ENCODE measurements at places on chromosomes 5 and 9. TPM values are rescaled to one million over a fixed set of nuclear protein-coding genes. Genes with fewer than 3 reads are reported as not detected.

DNA sequence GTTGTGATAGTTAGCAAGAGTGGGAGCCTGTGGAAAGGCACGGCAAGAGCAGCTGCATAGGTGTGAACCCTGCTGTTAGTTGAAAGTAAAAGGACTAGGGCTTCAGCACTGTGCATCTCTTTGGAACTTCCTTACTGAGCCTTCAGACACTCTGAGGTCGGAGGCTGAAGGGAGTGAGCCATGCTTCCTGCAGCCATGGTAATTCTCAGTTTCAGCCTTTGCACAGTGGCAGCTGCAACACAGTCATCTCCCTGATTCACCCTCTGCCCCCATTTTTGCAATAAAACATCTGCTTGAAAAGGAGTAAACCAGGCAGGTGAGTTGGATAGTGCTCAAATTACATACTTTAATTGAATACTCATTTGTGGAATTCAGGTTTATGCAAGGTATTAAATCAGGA, 6.5 kb upstream of the TLE4 start:
- DNase-seq: peak; percentile 65
- no peak overlapping the region for H3K27ac ChIP-seq
- no peaks in the 10 kb centered on the region for H3K27me3 ChIP-seq
- H3K36me3 ChIP-seq: no peaks in the 10 kb centered on the region

DNA sequence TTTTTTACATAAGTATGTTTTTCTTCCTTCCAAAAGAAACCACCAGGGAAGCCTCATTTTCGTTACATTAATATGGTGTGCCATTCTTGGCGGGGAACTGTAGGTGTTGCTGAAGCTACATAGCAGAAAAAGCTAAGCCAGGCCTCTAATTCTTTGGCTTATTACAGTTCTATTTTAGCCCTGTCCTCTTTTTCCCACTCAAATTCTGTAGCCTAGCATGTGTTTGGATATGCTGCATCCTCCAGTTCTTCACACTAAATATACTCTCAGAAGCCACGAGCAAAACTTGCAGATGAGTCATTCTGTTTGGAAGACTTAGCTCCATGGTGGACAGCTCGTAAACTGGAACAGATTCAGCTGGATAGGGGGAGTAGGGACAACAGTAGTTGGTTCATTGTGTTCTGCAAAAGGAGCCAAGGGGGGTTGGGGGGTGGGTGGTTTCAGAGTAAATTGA, 369.4 kb downstream of the TMEM161B start:
- no peaks in the 10 kb centered on the region for H3K36me3 ChIP-seq
- H3K4me1 ChIP-seq: peaks cover 7% of the 10 kb centered on the region
- no peaks in the 10 kb centered on the region for H3K27me3 ChIP-seq
- H3K27ac ChIP-seq: no peak overlapping the region
- DNase-seq: peak; percentile 70
- H3K4me3 ChIP-seq: no peak overlapping the region

DNA sequence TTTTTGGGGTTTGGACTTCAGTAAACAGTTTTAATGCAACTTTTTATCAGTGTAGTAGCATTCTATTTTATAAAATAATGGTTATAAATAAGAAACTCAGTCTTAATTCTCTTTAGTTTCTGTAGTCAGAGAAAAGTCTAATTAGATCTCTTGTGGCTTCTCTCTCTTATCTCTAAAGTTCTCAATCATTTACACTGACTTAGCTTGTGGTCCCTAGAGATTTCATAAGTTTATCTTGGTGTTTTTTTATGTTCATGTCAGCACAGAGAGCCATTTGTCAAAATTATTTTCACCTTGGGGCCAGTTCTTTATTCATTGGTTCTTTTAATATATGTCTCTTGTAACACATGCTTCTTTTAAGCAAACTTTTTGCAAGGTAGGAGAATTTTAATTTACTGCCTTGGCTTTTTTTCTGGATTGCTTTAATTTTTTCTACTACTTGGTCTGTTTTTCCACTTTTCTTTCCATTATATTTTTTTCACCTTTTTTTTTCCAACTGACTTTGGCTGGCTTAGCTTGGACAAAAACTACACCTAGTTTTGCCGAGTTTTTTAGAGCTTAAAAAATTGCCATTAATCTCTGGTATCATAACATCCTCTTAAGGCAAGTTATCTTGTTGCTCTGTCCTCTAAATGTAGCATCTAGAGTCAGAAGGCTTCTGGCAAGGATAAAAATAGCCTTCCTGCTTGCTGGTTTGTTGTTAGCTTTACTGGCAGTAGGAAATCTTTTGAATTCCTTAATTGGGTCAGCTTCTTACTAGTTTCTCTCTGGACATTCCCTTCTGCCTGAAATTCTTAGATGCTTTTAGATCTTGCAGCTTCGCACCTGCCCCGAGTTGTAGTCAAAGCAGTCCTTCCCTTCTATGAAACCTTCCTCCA, 35.3 kb downstream of the CPEB4 start:
- peaks cover 47% of the 10 kb centered on the region for H3K4me1 ChIP-seq
- peaks cover 3% of the 10 kb centered on the region for H3K36me3 ChIP-seq
- no peak for DNase-seq

Gene CNTLN
- 12.1 TPM for total RNA-seq

Gene CYFIP2
- 30.4 TPM for total RNA-seq

DNA sequence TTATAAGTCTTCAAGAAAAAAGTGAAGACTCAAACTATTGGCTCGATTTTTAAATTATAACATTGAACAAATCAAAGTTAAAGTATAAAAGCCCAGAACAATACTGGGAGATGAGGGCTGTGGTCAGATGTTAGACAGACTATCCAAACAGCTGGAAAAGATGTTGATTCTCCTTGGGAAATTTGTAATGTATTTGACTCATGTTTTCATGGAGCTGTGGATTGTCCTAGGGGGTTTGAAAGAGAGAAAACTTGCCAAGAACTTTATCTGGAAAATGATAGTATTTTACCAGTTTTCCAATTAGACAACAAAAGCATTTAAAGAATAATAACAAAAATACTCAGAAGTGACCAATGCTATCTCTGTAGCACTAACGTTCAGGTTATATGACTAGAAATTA, 339.2 kb downstream of the ARL15 start:
- no peak overlapping the region for H3K4me3 ChIP-seq
- H3K27me3 ChIP-seq: no peaks in the 10 kb centered on the region
- H3K36me3 ChIP-seq: no peaks in the 10 kb centered on the region

DNA sequence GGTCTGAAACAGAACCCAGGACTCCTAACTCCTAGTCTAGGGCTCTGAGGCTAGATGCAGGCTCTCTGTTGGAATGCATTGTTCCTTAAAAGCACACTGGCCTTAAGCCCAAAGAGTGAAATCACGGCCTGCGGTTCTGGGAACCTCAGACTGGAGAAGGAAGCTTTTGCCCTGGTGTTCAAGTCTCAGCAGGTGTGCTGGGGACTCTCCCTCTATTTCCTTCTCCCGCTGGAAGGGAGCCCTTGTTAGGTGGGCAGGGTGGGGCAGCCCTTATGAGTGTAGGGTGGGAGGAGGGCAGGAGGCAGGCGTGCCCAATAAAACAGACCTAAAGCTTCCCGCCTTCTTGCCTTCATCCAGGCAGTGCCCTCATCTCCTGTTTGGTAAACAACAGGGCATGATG, 1.8 kb upstream of the PPARGC1B start:
- no peak for DNase-seq
- H3K4me1 ChIP-seq: peaks cover 10% of the 10 kb centered on the region
- peaks cover 2% of the 10 kb centered on the region for H3K27me3 ChIP-seq
- no peak overlapping the region for H3K4me3 ChIP-seq
- H3K36me3 ChIP-seq: no peaks in the 10 kb centered on the region

Gene ZNF300
- 0.18 TPM for total RNA-seq

GRCh38 chr5:446066-446882, 3.3 kb downstream of the EXOC3 start:
- peaks cover 48% of the 10 kb centered on the region for H3K36me3 ChIP-seq
- no peak for DNase-seq
- peaks cover 18% of the 10 kb centered on the region for H3K4me1 ChIP-seq
- H3K27ac ChIP-seq: no peak overlapping the region
- no peak overlapping the region for H3K4me3 ChIP-seq
- no peaks in the 10 kb centered on the region for H3K27me3 ChIP-seq

DNA sequence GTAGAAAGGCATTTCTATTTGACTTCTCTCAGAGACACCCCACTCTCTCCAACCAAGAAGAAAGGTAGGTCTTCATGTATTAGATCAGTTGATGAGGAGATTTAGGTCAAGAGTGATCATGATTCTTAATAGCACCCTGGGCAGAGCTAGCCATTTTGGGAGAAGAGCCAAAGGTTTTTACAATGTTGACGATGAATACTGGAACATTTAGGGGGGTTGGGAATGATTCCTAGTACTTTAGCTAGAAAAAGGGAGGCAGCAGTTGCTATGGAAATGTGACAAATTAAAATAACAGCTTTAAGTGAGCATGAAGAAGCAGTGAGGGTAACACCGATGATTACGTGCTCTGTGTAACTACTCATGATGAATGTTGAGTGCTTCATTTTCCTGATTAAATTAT, 9.5 kb upstream of the RPS23 start:
- no peaks in the 10 kb centered on the region for H3K36me3 ChIP-seq
- H3K4me3 ChIP-seq: no peak overlapping the region
- H3K4me1 ChIP-seq: no peaks in the 10 kb centered on the region

DNA sequence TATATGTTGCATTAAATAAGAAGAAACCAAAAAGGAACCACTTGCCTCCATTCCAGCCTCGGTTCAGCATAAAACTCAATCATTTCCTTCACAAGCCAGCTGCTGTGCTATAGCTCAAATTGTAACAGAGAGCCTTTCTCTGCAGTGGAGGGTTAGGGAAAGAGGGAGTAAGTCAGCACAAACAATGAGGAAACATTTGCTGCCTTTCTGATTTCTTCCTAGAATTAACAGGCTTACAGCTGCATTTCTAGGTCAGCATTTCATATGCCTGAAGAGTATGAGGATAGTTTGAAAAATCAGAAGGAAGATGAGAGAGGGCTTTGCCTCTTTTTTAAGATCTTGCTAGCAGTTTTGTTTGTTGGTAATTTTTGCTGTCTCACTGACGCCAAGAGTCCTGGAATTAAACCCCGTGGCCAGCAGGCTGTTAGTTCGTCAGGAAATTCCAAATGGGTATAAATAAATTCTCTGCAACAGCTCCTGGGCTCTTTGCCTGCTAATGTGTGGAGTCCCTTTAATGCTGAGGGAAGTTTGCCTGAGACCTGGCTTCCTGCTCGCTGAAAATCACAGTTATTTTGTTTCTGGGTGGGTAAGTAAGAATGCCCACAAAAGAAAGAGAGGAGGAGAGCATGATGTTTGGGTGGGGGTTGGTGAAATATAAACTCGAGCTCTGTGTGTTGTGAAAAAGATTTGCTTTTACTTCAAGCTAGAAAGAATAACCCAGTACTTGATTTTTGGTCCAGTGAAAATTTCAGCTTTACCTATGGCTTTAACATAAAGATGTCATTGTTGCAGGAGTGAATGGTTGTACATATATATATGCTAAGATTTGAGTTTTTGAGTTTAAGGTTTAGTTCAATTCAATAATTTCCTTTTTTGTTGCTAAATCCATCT, 148.1 kb upstream of the DMRT1 start:
- H3K36me3 ChIP-seq: no peaks in the 10 kb centered on the region
- peaks cover 54% of the 10 kb centered on the region for H3K4me1 ChIP-seq
- DNase-seq: no peak
- H3K27me3 ChIP-seq: no peaks in the 10 kb centered on the region

Gene DIPK1B
- total RNA-seq: 26.3 TPM

DNA sequence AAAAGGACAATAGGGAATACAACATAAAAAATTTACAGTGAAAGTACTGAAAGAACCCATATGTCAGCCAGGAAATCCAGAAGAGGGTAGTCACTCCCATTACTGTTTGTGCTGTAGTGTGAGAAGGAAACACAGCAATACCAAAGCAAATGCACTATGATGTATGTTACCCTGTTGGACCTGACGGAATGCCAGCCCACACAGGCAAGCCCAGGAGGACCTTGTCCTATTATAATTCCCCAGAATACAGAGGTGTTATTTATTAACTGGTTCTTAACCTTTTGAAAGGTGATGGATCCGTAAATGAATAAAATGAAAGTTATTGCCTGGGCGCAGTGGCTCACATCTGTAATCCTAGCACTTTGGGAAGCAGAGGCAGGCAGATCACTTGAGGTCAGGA, 79.0 kb downstream of the GDA start:
- no peak overlapping the region for H3K27ac ChIP-seq
- DNase-seq: no peak
- H3K4me3 ChIP-seq: no peak overlapping the region
- H3K4me1 ChIP-seq: no peaks in the 10 kb centered on the region

GRCh38 chr9:112640311-112640710, 77.6 kb downstream of the INIP start:
- DNase-seq: no peak
- H3K4me3 ChIP-seq: no peak overlapping the region
- no peaks in the 10 kb centered on the region for H3K27me3 ChIP-seq
- H3K27ac ChIP-seq: no peak overlapping the region

Gene STPG3
- total RNA-seq: not detected

GRCh38 chr9:20863945-20864344, 167.5 kb downstream of the HACD4 start:
- no peak overlapping the region for H3K4me3 ChIP-seq
- no peak overlapping the region for H3K27ac ChIP-seq
- no peaks in the 10 kb centered on the region for H3K36me3 ChIP-seq

Gene DIRAS2
- not detected for total RNA-seq

GRCh38 chr5:125327676-125328075, 581.2 kb upstream of the ZNF608 start:
- H3K4me3 ChIP-seq: no peak overlapping the region
- H3K27me3 ChIP-seq: no peaks in the 10 kb centered on the region
- H3K27ac ChIP-seq: no peak overlapping the region
- H3K36me3 ChIP-seq: no peaks in the 10 kb centered on the region
- no peak for DNase-seq

DNA sequence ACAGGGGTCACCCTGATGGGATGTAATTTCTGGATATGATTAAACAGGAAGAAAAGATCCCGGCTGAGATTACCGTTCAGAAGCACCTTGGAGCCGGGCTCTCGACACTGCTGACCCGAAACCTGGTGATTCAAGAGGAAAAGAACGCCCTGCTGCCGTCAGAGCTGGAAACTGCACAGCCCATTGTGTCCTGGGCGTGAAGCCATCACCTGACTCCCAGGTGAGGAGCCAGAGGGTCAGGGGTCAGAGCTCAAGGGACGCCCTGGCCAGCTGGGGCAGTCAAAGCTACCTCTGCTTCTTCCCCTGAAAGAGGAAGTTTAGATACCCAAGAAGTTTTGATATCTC, 17.8 kb upstream of the SLC12A7 start:
- no peaks in the 10 kb centered on the region for H3K36me3 ChIP-seq
- H3K27me3 ChIP-seq: no peaks in the 10 kb centered on the region
- peak overlapping the region; percentile 45 for H3K4me3 ChIP-seq
- H3K4me1 ChIP-seq: peaks cover 48% of the 10 kb centered on the region
- DNase-seq: peak; percentile 65

GRCh38 chr5:123806644-123807043, 294.7 kb downstream of the CSNK1G3 start:
- no peaks in the 10 kb centered on the region for H3K36me3 ChIP-seq
- H3K27ac ChIP-seq: no peak overlapping the region
- no peak overlapping the region for H3K4me3 ChIP-seq
- no peak for DNase-seq
- no peaks in the 10 kb centered on the region for H3K27me3 ChIP-seq

Gene SLC31A1
- total RNA-seq: 9.7 TPM

DNA sequence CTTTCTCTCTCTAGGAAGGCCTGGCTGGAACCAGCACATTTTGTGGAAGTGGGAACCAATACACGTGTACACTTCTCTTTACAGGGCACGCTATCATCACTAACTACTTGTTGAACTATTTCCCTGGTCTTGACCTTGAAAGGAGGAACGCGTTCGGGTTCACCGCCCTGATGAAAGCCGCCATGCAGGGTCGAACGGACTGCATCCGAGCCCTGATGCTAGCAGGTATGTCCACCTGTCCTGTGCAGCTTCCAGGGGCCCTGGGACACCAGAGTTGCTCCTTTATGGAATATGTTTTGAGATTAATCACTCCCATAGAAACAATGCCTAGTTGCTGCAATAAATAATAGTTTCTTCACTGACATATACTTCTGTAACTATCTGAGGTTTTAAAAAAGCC, 74.1 kb downstream of the ANKRD33B start:
- no peak overlapping the region for H3K27ac ChIP-seq
- H3K36me3 ChIP-seq: peaks cover 12% of the 10 kb centered on the region
- H3K4me3 ChIP-seq: no peak overlapping the region
- no peak for DNase-seq
- peaks cover 13% of the 10 kb centered on the region for H3K4me1 ChIP-seq

Measured in PC-3 (cell line).